ENCODE measurements at places on chromosomes 12 and 14.
A peak's percentile ranks its signal among the peaks of the same experiment; 100 is the strongest.

DNA sequence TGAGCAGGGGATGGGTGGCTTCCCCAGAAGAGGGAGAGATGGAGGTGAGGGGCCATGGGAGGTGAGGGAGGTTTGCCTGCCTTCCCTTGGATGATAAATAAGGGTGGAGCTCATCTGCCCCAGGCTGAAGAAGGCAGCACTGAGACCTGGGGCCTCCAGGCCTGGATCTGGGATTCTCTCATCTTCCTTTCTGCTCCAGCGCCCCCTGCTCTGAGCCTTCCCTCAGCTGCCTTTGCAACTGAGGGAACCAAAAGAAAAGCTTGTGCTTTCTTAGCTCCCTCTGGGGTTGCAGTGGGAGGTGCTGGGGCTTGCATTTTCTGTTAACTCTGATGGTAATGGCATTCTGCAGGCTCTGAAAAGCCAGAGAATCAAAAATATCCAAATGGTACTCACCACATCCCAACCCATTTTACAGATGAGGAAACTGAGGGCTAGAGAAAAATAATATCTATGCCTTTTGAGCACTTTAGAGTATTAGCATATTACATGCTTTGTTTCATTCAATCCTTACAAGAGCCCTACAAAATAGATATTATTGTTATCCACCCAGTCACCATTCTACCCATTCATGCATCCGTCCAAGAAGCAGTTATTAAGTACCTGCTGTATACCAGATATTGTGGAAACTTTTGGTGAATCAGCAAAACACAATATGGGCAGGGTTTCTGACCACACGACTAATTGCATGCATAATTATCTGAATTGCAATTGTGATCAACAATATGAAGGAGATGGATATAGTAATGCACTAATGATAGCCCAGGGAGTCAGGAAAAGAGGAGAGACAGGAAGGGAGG is 102.2 kb downstream of the WSCD2 start:
- no peak for DNase-seq

- no peak for DNase-seq
These were observed 53.0 kb upstream of the CORO1C start for GRCh38 chr12:108784270-108784669.

DNA sequence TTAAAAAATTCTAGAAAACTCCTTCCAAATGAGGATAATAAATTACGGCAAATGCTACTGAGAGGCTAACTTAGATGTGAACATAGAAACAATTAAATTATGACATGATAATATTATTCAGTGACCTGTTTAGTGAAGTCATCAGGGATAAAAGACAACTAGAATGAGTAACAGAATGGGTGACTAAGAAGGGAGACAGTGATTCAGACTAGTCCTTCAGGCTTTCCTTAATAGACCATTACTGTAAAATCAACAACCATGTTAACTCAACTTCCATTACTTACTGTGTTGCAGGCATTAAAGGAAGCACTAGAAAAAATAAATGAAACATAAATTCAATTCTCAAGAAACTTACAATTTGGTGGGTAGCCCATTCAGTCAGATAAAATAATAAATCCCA is 543.9 kb upstream of the LRFN5 start:
- DNase-seq = no peak

DNA sequence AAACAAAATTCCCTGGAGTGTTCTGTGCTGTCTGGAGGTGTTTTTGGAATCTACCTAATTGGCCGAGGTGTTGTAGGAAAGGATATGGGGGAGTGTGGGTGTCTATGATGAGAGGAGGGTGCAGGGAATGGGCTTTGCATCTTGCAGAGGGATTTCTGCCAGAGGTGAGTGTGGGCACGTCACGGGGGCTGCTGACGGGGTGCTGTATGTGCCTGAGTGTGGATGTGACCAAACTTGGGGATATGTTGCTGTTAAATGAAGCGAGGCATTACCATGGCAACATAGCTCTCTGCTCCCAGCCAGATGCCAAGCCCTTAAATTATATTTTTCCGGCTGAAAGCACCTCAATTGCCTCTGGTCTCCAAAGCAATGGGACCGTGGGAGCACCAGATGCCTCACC is 44.3 kb upstream of the SPTLC2 start:
- no peak for DNase-seq

- no peak for DNase-seq
These were observed 19.3 kb upstream of the KRT80 start for GRCh38 chr12:52210925-52211650.

DNA sequence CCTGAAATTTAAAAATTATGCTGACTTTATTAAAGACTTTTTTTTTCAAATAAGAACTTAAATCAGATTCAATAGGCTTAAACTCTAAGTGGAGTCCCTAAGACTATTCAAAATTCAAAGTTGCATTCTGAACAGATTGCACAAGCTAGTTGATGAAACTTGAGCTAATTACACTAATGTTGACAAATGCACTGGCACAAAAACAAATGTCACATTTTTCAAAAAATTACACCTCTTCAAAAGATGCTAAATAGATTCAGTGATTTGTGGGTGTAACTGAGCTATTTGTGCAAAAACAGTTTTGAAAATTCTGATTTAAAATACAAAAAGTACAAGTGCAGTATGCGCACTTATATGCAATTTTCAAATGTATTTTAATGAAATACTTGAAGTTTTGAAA is 205.4 kb downstream of the RERGL start:
- DNase-seq = no peak

GRCh38 chr14:39229222-39229543 is 4.5 kb upstream of the MIA2 start:
- no peak for DNase-seq

- DNase-seq = no peak
These were observed 375.9 kb downstream of the TMEM121 start for GRCh38 chr14:105902131-105902898.

DNA sequence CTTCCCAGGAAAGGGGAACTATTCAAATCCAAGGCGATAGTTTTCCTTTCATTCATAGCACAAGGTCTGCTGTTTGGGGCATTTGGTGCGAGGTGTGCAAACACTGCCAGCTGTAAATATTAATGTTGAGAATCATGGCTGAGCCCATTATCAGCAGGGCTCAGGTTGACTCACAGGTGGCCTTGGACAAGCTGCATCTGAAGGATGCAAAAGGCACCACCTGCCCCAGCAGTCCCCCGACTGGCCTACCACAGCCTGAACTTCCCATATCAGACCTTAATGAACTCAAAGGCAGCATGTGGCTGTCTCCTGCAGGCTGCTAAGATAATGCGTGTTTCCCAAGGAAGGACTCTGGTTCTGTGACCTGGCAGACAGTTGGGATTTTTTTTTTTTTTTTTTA is 93.3 kb upstream of the MAP1LC3B2 start:
- no peak for DNase-seq

- DNase-seq = no peak
These were observed 524.8 kb downstream of the FUT8 start for GRCh38 chr14:65937079-65937959.

GRCh38 chr14:93115821-93116675 is at the start of gene ITPK1:
ITPK1 (minus strand) TSS chr14:93115925; CDS start chr14:93115163, 762 bp downstream.
- peak; percentile 51 for DNase-seq

GRCh38 chr14:39472078-39472477 is 39.8 kb upstream of the FBXO33 start:
- DNase-seq = no peak

DNA sequence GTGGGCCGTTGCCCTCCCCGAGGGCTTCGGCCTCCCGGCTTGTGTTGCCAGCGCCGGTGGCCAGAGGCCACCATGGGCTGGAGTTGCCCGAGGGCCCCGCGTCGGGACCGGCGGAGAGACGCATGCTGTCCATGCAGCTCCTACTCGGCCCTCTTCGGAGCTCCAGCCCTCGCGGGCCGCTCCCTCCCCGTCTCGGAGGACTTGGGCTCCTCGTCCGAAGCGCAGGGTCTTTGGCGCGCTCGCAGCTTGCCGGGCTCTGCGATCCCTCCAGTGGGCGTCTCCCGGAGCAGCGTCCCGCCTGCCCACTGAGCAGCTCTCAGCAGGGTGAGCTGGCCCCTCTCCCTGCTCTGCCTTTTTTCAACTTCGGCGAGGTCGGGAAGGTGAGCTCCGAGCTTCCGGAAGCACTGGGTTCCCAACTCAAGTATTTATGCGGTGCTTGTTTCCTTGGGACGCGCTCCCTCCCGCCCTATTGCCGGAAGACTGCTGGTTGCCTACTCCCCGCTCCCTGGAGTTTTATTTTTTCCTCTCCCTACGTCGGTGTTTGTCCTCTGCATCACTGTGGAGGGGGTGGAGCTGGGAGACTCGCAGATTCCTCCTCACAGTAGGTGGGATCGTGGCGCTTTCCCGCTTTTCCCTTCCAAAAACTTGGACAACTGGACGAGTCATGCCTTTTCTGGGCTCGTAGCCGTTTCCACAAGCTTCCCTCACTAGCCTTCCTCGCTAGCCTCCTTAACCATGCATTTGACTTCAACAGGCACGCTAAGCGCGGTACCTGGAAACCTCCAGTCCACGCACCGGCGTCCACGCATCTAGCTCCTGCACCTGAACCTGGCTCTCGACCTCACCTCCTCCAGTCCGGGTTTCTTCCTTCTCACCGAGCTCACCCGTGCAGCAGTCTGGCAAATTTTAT is at the start of gene AVPR1A:
Gene AVPR1A, minus strand, starts transcription at position 489 of the 910 bp plus-strand sequence. Its CDS starts 365 bp downstream, at position 124.
- DNase-seq = no peak

GRCh38 chr12:109387425-109388166 is 39.9 kb downstream of the MYO1H start:
- no peak for DNase-seq

GRCh38 chr12:62813031-62813829 is 121.7 kb downstream of the PPM1H start:
- no peak for DNase-seq

DNA sequence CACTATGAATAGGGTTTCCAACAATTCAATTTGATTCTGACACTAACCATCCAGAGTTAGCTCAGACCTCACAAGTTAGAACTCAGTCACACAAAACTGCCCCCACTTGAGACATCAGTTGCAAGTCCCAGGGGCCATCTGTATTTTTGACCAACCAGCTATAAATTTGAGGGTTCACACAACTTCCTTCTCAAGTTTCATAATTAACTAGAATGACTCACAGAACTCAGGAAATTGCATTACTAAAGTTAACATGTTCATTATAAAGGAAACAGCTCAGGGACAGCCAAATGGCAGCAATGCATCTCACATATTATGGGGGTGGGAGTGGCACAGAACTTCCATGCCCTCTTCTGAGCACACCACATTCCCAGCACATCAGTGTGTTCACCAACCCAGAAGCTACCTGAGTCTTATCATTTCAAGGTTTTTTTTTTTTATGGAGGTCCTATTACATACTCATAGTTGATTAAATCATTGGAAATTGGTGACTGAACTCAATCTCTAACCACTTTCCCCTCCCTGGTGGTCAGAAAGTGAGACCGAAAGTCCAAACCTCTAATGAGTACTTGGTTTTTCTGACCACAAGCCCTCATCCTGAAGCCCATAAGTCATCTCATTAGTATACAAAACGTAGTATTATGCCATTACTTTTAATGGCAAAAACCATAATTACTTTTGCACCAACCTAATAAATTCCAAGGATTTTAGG is 1721.5 kb upstream of the SEL1L start:
- DNase-seq = no peak

GRCh38 chr12:29200586-29200985 is 51.5 kb downstream of the FAR2 start:
- DNase-seq = no peak

- DNase-seq = no peak
These were observed 283.6 kb downstream of the DPF3 start for GRCh38 chr14:72610096-72610830.

DNA sequence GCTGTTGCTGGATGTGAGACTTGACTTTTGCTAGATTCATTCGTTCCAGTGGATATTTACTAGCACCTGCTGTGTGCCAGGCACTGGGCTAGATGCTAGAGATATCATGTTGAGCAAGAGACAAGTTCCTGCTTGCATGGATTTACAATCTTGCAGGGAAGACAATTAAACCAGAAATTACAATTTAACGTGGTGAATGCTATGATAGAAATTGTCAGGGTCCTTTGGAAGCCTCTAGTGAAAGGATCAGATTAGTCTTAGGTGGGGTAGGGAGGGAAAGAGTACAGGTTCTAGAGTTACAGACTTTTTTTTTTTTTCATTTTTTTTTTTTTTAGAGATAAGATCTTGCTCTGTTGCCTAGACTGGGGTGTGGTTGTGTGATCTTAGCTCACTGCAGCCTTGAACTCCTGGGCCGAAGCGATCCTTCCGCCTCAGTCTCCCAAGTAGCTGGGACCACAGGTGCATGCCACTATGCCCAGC is 36.7 kb downstream of the SPATS2 start:
- DNase-seq = no peak

DNA sequence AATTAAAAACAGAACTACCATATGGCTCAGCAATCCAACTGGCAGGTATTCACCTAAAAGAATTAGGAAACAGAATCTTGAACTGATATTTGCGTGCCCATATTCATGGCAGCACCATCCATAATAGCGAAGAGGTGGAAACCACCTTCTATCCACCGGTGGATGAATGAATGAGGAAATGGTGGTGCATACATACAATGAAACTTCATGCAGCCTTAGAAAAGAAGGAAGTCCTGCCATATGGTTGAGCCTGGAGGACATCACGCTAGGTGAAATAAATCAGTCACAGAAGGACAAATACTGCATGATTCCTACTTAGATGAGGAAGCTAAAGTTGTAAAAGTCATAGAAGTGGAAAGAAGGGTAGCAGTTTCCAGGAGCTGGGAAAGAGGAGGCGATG is 6.6 kb downstream of the TCL1A start:
- no peak for DNase-seq

DNA sequence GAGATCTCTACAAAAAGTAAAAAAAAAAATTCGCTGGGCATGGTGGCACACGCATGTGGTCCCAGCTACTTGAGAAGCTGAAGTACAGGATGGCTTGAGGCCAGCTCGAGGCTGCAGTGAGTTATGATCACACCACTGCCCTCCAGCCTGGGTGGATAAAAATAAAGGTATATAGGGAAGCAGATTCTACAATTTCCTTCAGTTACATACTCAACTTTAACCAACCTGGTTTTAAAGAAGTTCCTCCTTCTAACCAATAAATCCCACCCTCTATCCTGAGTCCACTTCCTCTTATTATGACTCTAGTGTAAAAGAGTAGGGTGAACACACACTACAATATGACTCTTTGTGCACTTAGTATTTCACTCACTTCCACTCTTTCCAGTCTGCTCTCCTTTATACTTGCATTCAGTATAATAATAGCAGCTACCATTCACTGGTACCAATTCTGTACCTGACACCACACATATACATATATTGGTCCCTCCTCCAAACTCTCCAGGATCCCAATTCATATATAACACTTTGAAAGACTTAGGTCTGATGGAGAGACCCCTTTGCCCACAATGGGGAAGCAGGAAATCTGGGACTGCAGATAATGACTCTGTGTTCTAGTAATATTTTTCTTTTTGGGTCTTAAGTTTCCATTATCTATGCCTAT is 2.3 kb downstream of the ARF3 start:
- no peak for DNase-seq

DNA sequence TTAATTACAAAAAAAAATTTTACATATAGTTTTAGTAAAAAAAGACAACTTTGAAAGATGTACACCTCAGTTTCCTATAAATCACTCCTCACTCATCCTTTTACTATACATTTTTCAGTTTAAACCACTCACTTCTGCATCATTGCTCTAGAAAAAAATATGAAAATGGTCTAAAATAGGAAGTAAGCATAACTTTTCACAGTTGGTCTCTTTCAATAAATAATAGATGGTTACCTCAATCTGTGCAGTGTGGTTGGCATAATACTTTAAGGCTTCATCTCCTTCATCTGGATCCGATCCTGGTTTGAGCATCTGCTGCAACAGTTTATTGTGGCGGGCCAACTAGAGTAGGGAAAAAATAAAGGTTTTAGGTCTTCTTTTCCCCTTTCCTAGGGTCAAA is 247.9 kb downstream of the SSPN start:
- DNase-seq = no peak

Measured in activated CD4-positive, CD25-positive, alpha-beta regulatory T cell (primary cell).